ENCODE measurements at places on chromosomes 16 and 17.
A peak's percentile ranks its signal among the peaks of the same experiment; 100 is the strongest.

DNA sequence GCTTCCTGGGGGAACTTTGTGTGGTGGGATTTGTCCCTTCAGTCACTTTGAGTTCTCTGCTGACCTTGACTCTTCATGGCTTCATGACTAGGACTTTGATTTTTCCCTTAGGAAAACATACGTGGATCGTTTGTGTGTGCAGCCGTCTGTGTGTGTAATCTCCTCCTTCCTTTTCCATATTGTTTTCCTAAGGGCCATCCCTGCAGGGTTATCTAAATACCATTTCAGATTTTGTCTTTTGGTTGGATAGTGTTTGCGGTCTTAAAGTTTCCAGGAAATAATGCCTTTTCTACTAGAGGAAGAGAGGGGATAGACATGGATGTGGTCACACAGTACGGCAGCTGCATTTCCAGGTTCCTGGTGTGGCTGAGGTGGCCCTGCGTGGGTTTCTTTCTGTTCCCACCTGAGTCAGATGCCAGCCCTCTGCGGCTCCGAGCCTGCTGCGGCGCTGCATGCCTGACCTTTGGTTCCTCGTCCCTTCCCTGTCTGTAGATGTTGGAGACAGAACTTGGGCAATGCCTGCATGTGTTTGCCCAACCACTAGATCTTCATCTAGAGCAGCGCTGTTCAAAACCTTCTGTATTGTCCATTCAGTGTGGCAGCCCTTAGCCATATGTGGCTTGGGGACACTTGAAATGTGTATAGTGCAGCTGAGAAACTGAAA lies 72.0 kb upstream of the LGALS9 start:
- DNase-seq = no peak
- peaks cover 14% of the 10 kb centered on the region for H3K4me1 ChIP-seq
- H3K27ac ChIP-seq = no peak overlapping the region
- no peak overlapping the region for H3K4me3 ChIP-seq

DNA sequence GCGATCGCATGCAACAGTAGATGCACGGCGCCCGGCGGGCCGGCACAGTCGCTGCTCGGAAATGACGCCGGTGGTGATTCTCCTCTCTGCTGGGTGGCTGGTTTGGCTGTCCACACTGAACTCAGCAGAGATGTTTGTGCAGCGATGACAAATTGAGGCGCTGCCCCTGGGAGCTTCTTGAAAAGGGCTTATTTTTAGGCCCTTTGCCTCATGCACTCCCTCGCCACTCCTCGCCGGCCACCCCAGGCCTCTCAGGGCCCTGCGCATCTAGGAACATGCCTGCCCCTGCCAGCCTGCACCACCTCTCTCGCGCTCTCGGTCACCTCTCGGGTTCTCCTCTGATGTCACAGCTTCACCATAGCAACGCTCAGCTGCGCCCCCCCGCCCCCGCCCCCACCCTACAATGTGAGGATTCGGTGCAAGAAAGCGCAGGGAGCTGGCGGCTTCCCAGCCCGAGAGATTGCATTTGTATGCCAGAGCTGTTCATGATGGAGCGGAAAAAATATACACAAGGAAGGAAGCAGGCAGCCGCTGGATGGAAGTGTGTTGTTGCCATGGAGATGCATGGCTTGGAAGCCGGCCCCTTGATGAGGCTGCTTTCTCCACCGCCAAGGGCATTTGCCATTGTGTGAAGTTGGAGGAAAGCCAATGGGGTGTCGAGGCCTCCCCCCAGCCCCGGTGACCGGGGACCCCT lies 81.3 kb upstream of the PLCG2 start:
- no peak overlapping the region for H3K27ac ChIP-seq
- no peaks in the 10 kb centered on the region for H3K4me1 ChIP-seq
- no peaks in the 10 kb centered on the region for H3K27me3 ChIP-seq
- DNase-seq = no peak
- H3K36me3 ChIP-seq = peaks cover 63% of the 10 kb centered on the region
- H3K4me3 ChIP-seq = no peak overlapping the region

DNA sequence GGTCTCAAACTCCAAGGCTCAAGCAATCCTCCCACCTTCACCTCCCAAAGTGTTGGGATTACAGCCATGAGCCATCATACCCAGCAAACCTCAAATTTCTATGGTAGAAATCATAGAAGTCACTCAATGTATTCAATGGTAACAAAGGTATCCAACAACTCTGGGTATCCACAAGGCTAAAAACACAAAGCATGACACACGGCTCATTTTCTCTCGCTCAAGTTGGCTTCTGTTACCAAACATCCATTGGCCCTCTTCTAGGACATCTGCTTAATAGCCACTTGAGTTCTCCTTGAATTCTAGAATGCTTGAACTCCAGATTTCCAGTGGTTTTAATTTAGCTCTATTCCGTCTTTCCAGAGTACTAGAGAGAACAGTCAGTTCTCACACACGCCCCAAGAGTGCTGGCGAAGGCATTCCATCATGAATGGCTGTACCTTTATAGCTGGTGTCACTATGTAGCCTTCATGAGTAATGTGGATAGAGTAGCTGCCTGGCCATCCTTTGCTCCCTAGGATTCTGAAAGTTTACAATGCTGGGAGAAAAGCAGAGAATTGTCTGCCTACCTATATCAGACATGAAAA lies 42.6 kb downstream of the SPAG9 start:
- H3K4me3 ChIP-seq = no peak overlapping the region
- DNase-seq = no peak
- no peaks in the 10 kb centered on the region for H3K27me3 ChIP-seq

GRCh38 chr17:59121901-59122480 lies 15.3 kb upstream of the TRIM37 start:
- H3K27ac ChIP-seq = no peak overlapping the region
- H3K36me3 ChIP-seq = peaks cover 15% of the 10 kb centered on the region
- H3K27me3 ChIP-seq = no peaks in the 10 kb centered on the region
- H3K4me3 ChIP-seq = no peak overlapping the region

- no peaks in the 10 kb centered on the region for H3K27me3 ChIP-seq
- H3K4me1 ChIP-seq = peaks cover 19% of the 10 kb centered on the region
- H3K27ac ChIP-seq = no peak overlapping the region
- no peak for DNase-seq
Observed at GRCh38 chr16:21666772-21667171, 3.0 kb downstream of the OTOA start.

GRCh38 chr16:88698646-88699045 lies 7.6 kb downstream of the RNF166 start:
- H3K27ac ChIP-seq = no peak overlapping the region
- no peak for DNase-seq
- H3K4me1 ChIP-seq = peaks cover 41% of the 10 kb centered on the region
- H3K36me3 ChIP-seq = peaks cover 33% of the 10 kb centered on the region

GRCh38 chr16:69618721-69619120 lies 53.0 kb downstream of the NFAT5 start:
- H3K27ac ChIP-seq = no peak overlapping the region
- no peaks in the 10 kb centered on the region for H3K27me3 ChIP-seq
- no peak for DNase-seq
- no peak overlapping the region for H3K4me3 ChIP-seq

DNA sequence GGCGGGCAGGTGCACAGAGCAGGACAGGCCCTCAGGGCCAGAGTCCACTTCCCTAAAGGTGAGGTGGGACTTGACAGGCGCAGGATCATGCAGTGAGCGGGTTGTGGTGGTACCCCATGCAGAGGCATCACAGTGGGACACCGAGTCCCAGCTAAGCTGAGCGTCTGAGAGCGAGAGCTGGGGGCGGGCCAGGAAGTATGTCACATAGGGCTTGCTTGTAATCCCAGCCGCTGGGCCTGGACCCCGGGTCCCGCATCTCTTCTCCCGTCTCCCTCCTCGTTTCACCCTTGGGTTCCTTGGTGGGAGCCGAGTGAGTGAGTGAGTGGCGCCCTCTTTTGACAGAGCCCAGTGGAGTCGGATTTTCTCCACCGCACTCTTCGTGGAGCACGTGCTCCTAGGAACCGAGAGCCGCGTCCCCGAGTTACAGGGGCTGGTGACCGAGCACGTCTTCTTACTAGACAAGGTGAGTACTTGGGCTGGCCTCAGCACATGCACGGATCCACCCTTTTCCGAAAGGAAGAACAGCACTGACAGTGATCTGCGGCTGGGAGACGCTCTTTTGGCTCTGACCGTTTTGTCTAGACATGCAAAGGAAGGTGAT lies 50.8 kb upstream of the ENDOV start:
- H3K27me3 ChIP-seq = no peaks in the 10 kb centered on the region
- no peak overlapping the region for H3K4me3 ChIP-seq
- H3K36me3 ChIP-seq = peaks cover 61% of the 10 kb centered on the region
- no peaks in the 10 kb centered on the region for H3K4me1 ChIP-seq

DNA sequence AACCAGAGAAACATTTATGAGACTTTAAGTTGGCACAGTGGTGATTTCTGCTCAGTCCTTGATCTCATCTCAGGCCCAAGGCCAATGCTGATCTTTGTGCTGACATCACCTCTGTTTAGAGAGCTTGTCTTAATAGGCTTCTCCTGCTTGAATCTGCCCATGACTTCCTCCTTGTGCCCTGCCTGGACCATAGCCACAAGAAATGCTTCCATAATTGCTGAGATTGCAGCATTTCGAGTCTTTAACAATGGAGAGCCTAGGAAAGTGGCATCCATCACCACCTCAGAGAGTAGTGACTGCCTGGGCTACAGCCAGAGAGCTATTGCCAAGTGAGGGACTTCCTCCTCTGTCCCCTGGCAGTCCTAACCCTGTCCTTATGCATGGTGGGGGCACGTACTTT lies 25.1 kb upstream of the MMP2 start:
- no peak overlapping the region for H3K4me3 ChIP-seq
- DNase-seq = no peak
- no peaks in the 10 kb centered on the region for H3K36me3 ChIP-seq
- H3K4me1 ChIP-seq = no peaks in the 10 kb centered on the region

- H3K36me3 ChIP-seq = no peaks in the 10 kb centered on the region
- no peaks in the 10 kb centered on the region for H3K4me1 ChIP-seq
- no peak overlapping the region for H3K27ac ChIP-seq
- H3K4me3 ChIP-seq = no peak overlapping the region
Observed at GRCh38 chr17:22273308-22273707, 581.0 kb downstream of the KCNJ18 start.

DNA sequence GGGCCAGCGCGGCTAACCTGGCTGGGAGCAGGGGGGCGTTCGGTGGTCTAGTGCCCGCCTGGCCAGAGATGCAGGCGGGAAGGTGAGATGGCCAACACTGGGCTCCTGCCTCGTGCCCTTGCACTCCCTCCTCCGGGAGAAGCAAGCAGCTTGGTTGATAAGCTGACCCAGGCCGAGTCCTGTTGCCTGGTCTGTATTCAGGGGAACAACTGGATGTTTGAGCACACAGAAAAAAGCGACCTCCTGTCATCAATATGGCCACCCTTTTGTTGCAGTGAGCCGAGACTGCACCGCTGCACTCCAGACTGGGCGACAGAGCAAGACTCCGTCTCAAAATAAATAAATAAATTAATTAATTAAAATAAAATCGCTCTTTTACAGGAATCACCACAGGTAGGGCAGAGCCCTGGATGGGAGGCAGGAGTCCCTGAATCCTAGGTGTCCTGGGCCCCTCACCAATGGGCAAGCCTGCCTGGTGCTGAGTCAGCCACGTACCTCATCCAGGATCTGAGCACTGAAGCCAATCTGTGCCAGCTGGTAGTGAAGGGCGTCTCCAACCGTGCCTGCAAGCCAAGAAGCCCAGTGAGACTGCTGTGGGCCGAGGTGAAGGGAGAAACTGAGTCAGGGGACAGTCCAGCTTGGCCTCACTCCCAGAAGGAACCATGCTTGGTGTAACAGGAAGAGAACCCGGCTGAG lies 31.8 kb downstream of the HASPIN start:
- no peak for DNase-seq
- H3K4me3 ChIP-seq = peak overlapping the region; percentile 71

DNA sequence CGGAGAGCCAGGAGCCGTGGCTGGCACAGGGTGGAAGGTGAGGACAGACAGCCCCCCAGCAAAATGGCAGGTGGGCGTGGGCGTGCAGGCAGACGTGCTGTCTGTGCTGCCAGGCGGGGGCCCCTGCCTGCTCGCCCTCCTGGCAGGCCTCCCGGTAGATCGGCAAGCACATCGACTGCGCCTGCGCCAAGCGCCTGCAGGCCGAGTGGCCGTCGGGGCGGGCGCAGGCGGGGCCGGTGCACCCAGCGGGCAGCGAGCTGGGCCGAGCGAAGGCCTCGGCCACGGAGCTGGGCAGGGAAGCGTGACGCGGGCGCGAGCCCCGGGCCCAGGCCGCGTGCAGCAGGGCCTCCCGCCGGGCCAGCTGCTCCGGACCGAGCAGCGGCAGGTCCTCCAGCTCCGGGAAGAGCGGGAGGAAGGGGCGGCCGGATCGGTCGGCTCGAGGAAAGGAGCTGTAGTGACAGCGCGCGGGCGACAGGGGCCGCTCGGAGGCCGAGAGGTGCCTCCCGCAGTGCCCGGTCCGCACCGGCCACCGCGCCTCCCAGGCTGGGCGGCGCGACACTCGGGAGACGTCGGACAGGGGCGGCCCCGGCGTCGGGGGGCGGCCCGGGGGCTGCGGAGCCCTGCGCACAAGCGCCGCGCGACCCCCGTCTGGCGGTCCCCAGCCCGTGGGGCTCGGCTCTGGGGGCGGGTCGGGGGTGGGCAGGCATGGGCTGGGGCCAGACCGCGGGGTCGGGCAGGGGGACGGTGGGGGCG lies 16.9 kb downstream of the GRIN2C start:
- DNase-seq = no peak
- H3K27me3 ChIP-seq = peaks cover 48% of the 10 kb centered on the region
- H3K36me3 ChIP-seq = peaks cover 32% of the 10 kb centered on the region
- H3K4me3 ChIP-seq = peak overlapping the region; percentile 11

GRCh38 chr16:29675811-29676643 lies 3.0 kb upstream of the QPRT start:
- H3K4me1 ChIP-seq = peaks cover 66% of the 10 kb centered on the region
- no peaks in the 10 kb centered on the region for H3K27me3 ChIP-seq
- H3K27ac ChIP-seq = no peak overlapping the region
- H3K36me3 ChIP-seq = peaks cover 7% of the 10 kb centered on the region

- H3K4me1 ChIP-seq = no peaks in the 10 kb centered on the region
- no peaks in the 10 kb centered on the region for H3K36me3 ChIP-seq
- no peaks in the 10 kb centered on the region for H3K27me3 ChIP-seq
- no peak for DNase-seq
Observed at GRCh38 chr17:53687324-53687723, 135.4 kb upstream of the KIF2B start.

All from stimulated activated naive B cell treated with anti-CD40 and anti-IgM and Interleukin-4, amounts not matched to agents 10 μg/mL and 1 μg/mL and 100 μg/mL, for 72 hours (primary cell).